ENCODE measurements at places on chromosomes 3 and 15. TPM values are rescaled to one million over a fixed set of nuclear protein-coding genes. Genes with fewer than 3 reads are reported as not detected.

The ASB14 gene
- total RNA-seq: not detected

The LXN gene
- 20.6 TPM for total RNA-seq

The RAD51 gene
- 1.1 TPM for total RNA-seq

The GPR149 gene
- not detected for total RNA-seq

The FOXB1 gene
- not detected for total RNA-seq

The PPP1R14D gene
- not detected for total RNA-seq

The ALDH1A2 gene
- total RNA-seq: 113 TPM

The SELENOT gene
- 116 TPM for total RNA-seq

The FGD5 gene
- 40.1 TPM for total RNA-seq

DNA sequence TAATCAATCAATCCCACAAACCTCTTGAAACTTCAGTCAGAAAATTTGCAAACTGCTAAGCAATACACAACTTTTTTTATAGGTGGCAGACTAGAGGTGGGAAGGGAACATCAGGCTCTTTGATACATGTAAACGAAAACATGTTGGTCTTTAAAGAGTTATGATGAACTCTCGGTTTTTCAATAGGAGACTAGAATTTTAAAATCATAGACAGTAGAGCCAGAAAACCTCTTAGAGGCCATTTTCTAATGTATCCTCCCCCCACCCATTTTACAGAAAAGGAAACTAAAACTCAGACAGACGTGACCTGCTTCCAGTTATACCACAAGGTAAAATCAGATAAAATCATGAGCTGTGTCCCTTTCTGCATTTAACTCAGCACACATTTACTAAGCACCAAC is 179.1 kb upstream of the LPP start:
- DNase-seq: no peak

GRCh38 chr3:5092018-5092417 is 30.1 kb upstream of the ARL8B start:
- no peak for DNase-seq

DNA sequence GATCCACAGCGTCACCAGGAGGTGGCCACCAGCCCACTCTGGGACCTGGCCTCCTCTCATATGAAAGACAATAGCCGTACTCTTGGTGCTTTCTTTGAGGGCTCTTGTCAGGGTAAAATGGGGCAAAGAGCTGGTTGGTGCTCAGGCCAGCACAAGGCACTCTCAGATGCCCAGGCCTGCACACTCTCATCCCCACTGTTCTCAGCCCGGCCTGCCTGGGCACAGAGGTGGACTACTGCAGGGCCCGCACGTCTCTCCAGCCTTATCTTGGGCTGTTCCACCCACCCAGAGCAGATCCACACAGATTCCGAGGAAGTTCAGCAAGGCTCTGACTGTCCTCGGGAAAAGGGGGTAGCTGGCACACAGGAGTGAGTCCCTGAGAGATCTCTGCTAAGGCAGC is 122.8 kb upstream of the PRR20G start:
- DNase-seq: no peak

DNA sequence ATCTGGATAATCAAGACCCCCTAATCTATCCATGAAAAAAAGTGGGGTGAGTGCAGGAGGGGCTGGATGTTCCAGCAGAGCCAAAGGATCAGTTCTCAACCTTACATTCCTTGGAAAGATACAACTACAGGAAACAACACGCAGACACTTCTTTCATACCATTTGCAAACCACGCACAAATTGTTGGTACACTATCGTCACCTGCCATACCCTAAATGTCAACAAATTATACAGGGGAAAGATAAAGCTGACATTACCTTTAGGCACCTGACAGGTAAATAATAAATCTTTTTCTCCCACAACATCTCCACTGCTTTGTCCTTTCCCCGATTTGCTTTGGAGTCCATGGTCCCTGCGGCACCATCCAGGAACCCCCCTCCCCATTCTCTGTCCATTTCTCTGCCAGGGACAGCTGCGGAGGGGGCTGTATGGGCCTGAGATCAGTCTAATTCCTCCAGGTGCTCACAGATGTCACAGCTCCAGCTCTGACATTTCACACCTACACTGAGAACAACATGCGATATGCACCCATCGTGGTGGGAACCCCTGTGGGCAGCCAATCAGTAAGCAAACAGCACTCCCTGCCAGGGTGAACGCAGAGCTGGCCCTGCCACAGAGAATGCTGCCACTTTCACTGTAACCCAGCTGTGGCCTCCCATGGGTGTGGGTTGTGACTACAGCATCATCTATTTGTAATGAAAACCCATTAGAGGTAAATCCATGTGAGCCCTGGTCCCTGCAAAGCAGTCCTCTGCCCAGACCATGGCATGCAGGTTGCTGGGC is 37.7 kb upstream of the BCL2L10 start:
- DNase-seq: no peak

- DNase-seq: peak; percentile 33
These were observed 9.1 kb downstream of the MRPS11 start for GRCh38 chr15:88476635-88477060.

DNA sequence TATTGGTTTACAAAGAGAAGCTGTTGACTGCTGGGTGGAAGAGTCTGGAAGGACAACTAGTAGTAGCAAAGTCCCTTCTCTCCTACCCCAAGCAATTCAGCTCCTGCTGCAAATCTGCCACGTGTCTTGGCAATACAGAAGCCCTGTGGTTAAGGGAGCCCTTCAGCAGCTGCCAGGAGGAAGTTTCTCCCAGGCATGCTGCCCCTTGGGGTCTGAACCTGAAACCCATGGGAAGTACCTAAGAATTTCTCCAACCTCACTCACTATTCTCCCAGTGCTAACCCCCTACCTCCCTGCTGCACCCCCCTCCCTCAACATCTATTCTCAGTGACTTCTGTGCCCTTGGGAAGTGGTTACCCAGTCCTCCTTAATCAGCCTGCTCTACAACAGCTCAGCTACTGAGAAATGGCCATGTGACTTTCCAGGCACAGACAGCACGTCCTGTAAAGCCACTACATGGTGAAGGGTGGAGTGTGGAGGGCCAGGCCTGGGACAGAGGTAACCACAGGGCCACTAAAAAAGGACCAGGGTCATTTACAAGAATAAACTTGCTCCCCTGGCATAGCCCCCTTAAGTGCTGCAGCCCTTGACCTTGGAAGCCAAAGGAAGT is 316.6 kb downstream of the NTRK3 start:
- DNase-seq: no peak

DNA sequence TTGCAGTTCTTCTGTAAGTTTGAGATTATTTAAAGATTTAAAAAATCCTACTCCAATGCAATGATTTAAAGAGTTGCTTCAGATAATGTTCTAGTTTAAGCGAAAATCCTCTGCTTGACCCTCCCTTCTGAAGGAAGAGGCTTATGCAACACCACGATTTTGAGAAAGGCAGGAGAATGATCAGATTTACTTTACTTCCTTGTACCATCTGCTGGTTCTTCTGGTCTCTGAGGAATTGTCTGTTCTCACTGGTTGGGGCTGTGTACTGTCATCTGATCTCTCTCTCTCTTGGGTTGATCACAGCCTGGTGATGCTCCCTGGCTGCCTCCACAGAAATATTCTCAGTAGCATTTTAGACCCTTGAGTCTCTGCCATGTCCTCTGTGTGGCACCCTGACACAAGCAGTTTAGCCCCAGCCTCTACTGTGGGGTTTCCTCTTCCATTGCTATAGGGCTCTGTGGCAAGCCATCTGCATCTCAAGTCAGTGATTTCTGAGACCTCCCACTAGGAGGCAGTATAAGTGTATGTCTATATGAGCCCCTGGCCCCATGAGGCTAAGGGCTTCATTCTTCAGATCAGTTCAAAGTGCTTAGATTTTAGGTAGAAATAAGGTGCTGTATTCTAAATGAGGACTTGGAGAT is 50.8 kb upstream of the PLAAT1 start:
- no peak for DNase-seq

DNA sequence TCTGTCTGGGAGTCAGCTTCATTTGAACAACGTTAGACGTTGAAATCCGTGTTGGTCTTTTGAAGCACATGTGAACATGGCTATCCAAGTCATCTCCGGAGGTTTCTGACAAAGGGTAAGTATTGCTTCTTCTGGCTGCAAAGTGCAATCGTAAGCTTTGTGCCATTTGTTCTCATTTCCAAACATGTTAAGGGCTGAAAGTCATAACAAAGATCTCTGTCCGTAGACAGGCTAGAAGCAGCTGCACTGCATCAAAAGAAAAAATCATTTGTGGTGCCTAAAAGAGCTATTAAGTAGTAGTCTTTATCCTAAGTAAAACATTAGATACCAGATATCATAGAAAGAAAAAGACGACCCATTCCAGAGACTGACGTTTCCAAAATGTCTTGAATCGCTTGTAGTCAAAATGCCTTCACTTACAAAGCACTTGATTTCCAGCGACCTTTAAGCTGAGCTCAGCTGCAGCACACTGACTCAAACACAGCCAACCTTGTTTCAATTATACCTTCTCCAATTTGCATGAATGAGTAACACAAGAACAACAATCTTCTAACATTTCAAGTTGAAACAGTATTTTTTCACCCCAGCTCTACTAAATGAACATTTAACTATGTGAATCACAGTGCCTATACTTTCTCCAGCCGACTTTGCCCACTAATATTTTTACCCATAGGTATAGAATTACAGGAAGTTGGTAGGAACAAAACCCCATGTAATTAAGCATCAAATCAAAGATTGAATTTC is 76.6 kb downstream of the NEDD4 start:
- no peak for DNase-seq

GRCh38 chr3:105593315-105593714 is 226.6 kb downstream of the ALCAM start:
- no peak for DNase-seq

DNA sequence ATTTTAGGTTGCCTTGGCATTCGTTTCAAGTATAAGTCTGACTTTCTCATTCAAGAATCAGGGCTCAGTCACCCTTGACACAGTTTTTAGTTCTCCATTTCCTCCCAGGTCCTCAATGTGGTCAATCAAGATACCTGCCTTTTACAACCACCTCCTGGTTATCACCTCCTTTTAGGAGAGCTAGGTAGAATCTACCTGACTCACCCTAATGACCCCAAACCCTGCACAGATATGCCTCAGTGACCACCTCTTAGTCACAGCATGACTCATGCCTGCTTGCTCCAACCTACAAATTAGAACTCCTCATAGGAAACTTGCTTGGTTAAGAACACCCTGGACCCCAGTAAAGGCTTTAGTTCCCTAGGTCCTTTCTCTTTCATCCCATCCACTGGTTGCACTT is 22.5 kb downstream of the DMXL2 start:
- DNase-seq: no peak

- no peak for DNase-seq
These were observed 38.2 kb downstream of the B3GALNT1 start for GRCh38 chr3:161066930-161067329.

DNA sequence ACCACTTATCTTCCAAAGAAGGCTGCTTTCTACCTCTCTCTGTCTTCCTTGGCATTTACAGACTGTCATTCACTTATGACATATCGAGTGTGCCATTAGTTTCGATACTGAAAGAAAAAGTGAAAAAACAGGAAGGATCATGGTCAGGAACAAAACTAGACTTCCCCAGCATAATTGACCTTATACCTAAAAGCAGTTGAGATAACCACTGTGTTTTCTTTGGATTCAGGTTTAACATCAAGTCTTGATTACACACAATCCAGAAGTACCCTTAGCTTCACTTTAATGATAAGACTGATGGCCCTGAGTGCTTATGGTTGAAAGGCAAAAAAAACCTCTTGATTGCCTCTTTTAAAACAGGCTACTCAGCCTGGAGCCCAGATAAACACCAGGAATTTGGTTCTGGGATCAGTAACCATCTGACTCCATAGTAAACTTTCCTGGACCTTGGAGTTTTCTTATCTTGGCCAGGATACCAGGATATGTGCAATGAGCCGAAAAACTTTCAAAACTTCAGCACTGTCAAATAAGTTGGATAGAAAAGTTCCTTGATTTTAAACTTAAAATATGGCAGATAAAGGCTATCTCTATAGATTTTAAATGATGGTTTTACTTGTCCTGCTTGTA is 5.0 kb upstream of the UACA start:
- DNase-seq: no peak

DNA sequence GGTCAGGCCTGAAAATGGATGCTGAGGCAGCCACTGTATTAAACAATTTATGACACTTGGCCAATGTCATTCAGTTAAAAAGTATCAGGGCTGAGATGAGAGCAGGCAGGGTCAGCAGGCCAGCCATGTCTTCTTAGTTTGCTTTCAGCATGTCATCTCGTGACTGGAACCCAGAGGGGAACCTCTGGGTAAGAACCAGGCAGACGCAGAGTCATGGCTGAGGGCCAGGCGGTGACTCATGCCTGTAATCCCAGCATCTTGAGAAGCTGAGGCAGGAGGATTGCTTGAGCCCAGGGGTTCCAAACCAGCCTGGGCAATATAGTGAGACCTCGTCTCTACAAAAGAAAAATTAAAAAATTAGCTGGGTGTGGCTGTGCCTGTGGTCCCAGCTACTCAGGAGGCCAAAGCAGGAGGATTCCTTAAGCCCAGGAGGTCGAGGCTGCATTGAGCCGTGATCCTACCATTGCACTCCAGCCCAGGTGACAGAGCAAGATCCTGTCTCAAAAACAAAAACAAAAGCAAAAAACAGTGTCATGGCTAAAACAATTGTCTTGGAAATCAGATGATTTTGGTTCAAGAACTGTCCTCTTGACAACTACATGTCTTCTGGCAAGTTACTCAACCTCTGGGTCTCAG is 11.7 kb downstream of the BCL2L10 start:
- no peak for DNase-seq

- DNase-seq: no peak
These were observed 975.5 kb downstream of the IGSF11 start for GRCh38 chr3:118059096-118059495.

- DNase-seq: peak; percentile 79
These were observed 25.9 kb downstream of the MELTF start for GRCh38 chr3:197003461-197004385.

- DNase-seq: no peak
These were observed 195.6 kb upstream of the TPM1 start for GRCh38 chr15:62846805-62847495.

DNA sequence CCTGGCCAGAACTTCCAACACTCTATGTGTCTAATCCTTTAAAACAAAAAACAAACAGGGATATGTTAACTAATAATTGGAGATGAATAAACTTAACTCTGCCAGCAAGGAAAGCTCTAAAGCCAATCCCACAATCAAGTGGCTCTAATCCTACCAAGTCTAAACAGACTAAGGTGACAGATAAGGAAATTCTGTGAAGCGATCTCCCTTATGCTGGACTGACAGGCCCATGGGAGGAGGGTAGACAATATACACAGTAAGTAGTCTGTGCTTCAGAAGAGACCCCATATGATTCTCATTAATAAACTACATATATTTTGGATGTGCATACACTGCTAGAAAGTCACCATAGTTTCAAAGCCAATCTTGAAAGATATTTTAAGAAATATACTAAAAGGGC is 10.1 kb downstream of the VPS13C start:
- no peak for DNase-seq

- no peak for DNase-seq
These were observed 57.0 kb upstream of the MCTP2 start for GRCh38 chr15:94174399-94174802.

- DNase-seq: peak; percentile 74
These were observed 5.1 kb downstream of the MAGEL2 start for GRCh38 chr15:23642413-23643044.

DNA sequence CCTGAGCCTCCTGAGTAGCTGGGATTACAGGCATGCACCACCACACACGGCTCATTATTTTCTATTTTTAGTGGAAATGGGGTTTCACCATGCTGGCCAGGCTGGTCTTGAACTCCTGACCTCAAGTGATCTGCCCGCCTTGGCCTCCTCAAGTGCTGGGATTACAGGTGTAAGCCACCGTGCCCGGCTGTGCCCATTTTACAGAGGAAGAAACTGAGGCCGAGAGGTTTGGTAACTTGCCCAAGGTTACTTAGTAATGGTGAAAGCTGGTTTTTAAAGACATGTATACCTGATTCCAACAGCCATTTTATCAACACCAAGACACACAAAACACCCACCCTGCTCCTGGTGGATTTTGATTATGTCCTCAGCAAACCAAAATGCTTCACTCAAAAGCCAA is 128.7 kb downstream of the SNRK start:
- DNase-seq: no peak

Data from kidney (tissue), 22 donors.